Forelimb muscle (tissue), 1 donor: ENCODE measurements at places on chromosomes 6 and 20.

DNA sequence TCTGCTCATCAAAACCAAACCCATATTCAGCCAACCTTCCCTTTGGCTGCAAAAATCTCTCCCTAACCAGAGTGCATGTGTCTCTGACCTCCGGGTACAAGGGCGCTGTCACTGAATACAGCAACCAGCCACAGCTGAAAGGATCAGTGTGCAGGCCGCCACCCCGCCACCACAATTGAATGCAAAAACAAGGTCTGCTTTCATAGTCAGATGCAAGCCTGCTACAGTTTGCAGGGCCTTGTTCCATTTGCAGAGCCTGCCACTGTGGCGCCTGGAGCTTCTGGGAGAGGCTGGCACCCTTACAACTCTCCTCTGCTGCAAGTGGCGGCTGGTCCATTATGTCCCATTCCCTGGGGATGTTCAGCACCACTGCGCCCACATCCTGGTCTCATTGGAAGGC, 23.5 kb downstream of the MDGA1 start:
- DNase-seq: no peak

GRCh38 chr20:1086277-1087213, 31.9 kb upstream of the PSMF1 start:
- no peak for DNase-seq

DNA sequence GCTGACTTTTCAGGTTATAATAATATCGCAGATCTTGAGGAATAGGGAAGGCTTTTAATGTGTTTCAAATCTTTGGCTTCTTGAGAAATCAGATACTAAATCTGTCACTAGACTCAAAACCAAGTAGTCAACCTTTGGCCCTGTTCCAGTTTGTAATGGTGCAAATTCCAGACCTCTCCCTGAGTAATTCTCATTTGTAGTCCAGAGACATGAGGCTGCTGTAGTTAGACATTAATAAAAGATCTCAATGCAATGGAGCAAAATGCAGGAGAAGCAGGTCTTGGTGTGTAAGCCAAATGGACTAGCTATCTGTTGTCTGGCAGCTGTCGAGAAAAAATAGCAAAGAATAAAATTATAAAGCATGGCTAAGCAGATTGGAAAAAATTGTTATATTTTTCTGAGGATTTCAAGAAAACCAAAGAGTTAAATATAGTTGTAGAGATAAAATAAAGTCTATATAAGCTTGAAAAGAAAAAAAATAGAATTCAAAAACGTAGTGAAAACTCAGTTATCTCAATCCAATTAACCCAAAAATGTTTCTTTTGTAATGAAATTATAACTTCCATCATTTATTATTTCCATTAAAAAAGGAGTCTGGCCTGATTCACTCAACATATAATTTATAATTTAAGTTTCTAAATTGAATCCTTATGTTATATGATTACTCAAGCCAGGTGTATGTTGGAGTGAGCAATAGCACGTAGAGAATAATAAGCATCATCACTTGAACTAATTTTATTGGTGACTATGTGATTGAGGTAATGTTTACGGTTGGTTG, 161.5 kb upstream of the ADGRB3 start:
- no peak for DNase-seq

- DNase-seq: no peak
These were observed 73.0 kb downstream of the SASH1 start for GRCh38 chr6:148415511-148416260.

- no peak for DNase-seq
These were observed 192.2 kb upstream of the LRFN2 start for GRCh38 chr6:40779409-40779808.

GRCh38 chr6:65650086-65650485, 56.9 kb downstream of the EYS start:
- DNase-seq: no peak

DNA sequence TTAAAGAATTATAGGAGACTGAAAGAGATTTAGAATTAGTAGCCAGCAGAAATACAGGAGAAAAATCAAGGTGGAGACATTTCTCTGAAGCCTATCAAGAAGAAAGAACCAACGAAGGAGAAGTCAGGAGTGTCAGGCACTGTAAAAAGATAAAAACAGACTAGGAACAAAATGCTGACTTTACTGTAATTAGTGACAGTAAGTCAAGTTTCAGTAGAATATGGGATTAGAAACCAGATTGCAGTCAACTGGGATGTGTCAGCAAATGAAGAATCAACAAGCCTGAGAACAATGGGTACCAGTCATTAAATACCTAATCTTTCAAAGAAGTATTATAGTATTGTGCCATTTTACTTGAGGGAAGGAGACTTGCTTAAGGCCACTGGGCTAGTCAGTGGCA, 21.6 kb downstream of the CALHM6 start:
- DNase-seq: no peak

- DNase-seq: no peak
These were observed 179.7 kb upstream of the SHLD1 start for GRCh38 chr20:5570452-5570851.

- DNase-seq: no peak
These were observed 40.4 kb upstream of the PRELID3B start for GRCh38 chr20:59082981-59083380.

- DNase-seq: no peak
These were observed 3.9 kb downstream of the FOXQ1 start for GRCh38 chr6:1315560-1316386.

DNA sequence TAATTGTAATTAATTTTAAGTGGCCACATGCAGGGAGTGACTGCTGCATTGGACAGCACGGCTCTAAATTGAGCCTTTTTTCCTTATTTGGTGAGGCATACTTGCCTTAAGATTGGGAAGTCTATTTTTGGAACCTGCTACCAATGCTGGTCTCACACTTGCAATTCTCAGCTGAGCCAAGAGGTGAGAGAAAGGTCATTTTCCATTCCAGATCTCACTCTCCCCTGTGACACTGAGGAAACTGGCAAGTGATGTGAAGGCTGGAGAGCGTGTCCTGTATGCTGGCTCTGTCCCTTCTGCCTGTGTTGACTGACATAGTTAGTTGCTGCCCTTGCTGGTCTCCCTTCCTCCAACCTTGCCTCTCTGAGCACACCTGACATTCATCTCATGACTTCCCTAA, 735 bp upstream of the MOG start:
- DNase-seq: no peak
